ENCODE measurements at places on chromosomes 6 and 20. TPM values are rescaled to one million over a fixed set of nuclear protein-coding genes. Genes with fewer than 3 reads are reported as not detected.

DNA sequence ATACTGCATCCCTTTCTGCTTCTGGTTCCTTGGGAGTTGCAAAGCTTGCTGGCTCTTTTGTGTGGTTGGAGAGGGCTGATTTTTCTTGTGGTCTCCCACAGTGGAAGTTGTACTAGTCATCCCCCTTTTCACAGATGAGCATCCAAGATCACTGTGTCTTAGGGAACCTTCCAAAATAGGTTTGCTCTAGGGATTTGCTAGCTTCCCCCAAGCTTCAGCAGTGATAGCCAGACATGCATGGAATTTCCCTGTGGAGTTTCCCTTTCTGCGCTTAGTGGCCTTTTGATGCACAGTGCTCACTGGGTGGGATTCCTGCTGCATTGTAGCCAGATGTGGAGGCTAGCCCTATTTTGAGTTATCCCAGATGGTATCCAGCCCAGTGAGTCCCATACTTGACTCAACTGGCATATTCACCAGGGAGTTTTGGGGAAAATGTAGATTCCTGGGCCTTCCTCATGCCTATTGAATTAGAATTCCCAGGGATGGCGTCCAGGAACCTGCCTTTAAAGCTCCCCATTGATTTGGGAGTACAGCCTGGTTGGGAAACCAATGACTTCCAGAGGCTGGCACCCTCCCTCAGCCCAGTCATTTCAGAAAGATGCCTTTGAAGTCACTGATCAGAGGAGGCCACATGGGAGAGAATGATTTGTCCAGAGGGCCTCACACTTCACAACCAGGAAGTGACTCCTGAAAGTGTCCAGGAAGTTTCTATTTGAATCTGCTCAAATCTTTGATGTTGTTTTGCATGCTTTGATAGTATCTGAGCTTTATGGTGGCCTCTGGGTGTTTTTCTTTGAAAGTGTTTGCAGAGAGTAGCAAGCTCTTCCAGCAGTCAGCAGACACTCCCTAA is 25.9 kb downstream of the PPARD start:
- peak; percentile 12 for DNase-seq

The TINAG gene
- 114 TPM for total RNA-seq

DNA sequence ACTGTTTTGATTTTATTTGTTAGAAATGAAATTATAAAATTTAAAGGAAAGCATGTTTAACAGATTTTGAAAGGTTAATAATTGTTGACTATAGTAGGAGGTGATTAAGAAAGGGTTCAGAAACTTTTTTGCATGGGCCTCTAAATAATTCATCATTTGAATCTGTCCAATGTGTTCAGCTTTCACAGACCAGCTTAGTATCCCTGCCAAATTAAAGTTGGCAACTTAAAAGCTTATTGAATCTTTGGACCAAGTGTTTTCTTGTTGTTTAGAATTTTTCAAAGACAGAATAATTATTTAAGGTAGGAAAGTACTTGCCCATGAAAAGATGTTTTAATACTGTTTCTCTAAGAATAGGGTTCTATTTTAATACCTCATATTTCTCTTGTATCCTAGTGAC is 466.0 kb downstream of the GJA1 start:
- no peak for DNase-seq

DNA sequence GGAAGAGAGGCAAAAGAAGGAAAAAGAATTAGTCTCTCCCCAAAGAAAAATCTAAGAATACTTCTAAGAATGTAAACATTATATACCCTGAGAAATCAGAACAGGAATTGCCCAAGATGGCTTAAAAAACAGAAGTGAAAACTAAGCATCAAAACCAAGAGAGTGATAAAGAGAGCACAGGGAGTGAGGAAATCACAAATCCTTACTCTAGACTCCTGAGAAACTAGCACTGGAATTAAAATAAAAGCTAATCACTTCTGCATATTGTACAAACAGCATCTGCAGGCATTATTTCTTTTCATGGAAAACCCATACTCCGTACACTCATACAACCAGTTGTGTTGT is 285.7 kb downstream of the BTBD9 start:
- no peak for DNase-seq

DNA sequence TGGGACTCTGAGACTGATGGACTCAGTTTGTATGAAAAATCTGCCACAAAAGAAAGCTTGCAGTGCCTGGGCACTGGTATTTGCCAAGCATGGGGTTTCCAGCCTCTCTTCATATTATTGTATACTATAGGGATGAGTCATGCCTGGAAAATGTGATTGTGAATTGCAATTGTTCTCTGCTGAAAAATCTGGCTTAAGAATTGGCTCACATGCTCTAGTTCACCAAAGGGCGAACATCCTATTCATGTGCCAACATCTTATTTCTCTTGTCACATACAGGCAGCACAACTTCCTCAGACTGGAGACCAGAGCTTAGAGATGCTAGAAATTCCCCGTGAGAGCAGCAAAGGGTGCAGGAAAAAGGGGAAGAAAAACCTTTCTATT is 103.6 kb upstream of the KCNK16 start:
- peak; percentile 39 for DNase-seq

GRCh38 chr6:36313649-36313936 is 23.1 kb downstream of the BNIP5 start:
- no peak for DNase-seq

The CRISP2 gene
- total RNA-seq: not detected

- DNase-seq: no peak
Measured at GRCh38 chr6:63502156-63502555, 70.1 kb upstream of the LOC128125822 start.
